CD4-positive, alpha-beta T cell treated with Interleukin-6 at 100 ng/mL for 8 hours (primary cell): ENCODE measurements at places on chromosomes 3 and 15.
A peak's percentile ranks its signal among the peaks of the same experiment; 100 is the strongest.

- DNase-seq: no peak
Measured at GRCh38 chr15:48965972-48966371, 2.3 kb upstream of the SHC4 start.

GRCh38 chr15:64144192-64144564 is 7.4 kb upstream of the SNX22 start:
- no peak for DNase-seq

- DNase-seq: no peak
Measured at GRCh38 chr15:81751816-81752545, 293.8 kb downstream of the MEX3B start.

DNA sequence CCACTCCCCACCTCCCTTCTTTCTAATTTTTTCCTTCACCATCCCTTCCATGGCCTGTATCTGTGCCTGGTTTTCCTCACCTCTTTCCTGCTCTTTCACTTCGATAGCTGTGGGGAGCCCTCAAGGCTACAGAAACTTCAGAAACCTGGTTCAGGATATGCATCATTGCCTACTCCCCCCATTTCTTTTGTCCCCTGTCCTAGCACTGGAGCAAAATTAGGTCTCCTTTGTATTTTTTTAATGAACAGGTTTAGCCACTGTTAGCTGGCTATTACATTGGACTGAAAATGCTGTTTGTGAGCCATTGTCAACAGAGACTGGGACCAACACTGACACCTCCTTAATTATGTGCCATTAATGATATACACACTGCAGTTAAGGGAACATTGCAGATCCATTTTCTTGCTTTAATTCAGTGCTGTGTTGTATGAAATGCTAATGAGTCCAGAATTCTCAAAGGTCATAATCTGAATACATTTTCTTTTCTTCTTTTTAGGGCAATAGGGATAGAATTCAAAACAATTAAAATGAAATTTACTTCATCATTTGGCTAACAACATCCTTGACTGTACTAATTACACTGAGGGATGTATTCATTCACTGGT is 138.6 kb downstream of the PDCD6IP start:
- DNase-seq: no peak

DNA sequence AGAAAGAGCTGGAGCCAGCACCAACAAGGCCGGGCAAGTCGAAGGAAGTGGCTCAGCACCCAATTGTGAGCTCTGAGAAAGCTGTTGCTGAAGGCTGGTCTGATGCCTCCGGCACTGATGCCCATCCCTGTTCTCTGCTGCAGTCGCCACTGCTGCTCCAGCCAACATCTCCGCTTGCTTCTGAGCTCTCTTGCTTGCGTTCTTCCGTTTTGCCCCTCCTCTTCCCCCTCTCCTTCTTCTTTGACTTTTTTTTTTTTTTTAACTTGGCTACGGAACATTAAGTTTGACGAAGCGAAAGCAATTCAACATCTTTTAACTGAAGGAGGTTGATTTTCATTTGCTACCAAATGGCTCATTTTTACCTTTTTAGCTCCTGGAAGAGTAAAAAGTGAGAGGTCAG is 442.9 kb downstream of the MCTP2 start:
- no peak for DNase-seq

- no peak for DNase-seq
Measured at GRCh38 chr15:82554351-82554750, 14.1 kb upstream of the RPS17 start.

- DNase-seq: no peak
Measured at GRCh38 chr3:5756443-5756842, 568.9 kb downstream of the EDEM1 start.

DNA sequence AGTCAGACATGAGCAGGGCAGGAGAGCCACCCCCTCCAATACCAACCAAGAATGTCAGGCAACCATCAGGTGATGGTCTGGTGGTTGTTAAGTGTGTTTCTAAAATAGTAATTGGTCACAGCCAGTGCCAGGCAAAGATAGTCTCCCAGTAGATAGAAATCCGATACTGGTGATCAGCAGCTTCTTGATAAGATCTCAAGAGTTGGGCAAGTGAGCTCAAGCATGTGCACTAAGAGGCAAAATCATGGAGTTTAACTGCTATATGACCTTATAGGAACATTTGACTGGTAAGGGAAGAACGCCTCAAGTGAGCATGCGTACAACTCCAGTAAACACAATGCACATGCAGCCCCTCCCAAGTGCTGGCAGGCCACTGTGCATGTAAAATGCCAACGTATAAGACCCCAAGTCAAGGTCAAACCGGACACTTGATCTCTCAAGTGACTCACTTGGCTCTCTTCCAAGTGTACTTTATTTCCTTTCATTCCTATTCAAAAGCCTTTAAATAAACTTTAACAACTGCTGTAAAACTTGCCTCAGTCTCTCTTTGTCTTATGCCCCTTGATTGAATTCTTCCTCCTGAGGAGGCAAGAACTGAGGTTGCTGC is 36.0 kb upstream of the CBLB start:
- no peak for DNase-seq

DNA sequence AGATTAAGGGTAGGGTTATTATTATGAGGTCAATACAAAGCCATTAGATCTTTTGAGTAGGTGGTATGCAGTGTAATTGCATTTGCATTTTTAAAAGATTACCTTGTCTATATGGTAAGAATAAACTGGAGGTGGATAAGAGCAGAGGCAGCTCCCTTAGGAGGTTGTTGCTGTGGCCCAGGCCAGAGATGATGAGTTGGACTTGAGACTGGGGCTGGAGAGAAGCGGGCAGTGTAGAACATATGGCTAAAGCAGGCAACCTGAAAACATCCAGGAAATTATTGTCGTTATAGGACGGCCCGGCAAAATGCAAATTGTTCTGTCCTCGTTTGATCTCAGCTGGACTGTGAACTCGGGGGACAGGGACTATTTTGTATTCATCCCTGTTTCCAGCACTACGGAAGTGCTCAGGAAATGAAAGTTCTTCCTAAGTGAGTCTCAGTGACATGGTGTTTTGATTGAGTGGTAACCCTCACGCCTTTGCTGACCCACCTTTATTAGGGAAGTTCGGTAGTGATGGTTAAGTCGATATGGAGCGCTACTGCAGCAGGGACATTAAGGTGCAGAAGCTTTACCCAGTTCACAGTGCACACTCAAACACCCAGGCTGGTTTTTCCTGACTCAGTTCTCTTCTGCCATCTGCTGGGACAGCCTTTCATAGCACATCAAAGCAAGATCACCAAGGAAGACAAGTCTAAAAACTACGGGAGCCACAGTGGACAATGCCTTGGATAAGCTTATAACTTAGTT is 27.2 kb upstream of the VPS33B start:
- DNase-seq: peak; percentile 57

DNA sequence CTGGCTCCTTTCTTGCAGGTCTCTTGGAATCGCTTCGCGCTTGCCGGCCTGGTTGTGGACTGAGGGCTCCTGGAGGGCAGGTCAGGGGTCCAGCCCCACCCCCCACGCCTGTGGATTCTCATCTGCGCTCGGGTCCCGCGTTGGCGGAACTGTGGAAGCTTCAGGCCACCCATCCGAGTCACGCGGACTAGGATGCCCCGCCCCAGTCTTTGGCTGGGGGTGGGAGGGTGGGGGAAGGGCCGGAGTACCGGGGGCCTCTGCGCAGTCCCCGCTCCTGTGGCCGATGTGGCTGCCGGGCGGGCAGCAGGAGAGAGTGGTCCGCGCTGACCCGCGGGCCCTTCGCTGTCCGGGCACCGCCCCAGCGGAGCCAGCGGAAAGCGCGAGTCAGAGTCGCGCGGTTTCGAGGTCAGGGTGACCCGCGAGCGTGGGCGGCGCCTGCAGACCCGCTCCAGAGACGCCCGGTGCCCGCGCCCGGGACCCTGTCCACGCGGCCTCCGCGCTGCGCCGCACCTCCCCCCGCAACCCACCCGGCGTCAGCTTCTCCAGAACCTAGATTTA is 114.2 kb downstream of the KLF13 start:
- peak; percentile 39 for DNase-seq

DNA sequence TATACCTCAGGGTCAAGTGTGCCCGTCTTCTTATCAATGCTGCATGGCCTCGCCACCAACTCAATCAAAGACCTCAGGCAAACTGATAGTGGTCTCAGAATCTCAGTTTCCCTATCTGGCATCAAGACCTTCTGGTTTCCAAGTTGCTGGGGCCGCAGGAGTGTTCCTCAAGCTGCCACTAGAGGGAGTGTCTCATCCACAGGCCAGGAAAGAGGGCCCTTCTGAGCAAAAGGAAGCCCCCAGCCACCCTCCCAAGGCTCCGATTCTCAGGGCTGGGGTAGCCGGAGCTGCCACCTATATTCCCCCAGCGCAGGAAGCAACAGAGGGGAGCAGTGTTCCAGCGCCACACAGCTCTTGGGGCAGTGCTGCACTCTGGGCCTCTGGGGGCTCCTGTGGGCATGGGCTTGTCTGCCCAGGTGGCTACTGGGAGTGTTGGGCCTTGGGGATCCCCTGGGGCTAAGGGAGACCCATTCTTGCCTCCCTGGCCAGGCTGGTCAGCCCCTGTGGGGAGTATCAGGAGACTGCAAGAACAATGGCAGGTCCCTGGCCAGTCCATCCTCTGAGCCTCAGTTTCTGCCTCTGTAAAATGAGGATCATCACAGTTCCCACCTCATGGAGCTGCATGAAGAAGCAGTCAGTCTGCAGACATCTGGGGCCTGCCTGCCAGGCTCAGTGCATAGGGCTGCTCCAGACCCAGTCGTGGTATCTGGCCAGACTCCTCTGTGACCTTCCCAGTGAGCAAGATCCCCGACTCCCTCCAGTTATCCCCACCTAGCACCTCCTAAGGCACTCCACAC is 23.4 kb upstream of the SEC13 start:
- peak; percentile 57 for DNase-seq

DNA sequence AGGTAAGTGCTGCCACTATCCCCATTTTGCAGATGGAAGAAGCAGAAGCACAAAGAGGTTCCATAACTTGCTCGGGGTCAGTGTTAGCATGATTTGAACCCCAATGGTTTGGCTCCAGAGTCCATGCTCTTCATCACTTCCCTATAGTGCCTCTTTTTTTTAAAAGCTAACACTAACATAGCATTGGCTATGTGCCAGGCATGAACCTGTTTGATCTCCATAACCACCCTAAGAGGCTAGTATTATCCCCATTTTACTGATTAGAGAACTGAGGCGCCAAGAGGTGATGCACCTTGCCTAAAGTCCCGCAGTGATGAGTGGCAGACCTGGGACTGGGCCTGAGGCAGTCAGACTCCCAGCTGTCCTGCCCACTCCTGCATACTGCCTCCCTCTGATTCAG is 7.3 kb downstream of the LINGO1 start:
- DNase-seq: no peak

GRCh38 chr3:149481056-149481455 is 6.6 kb downstream of the TM4SF4 start:
- DNase-seq: no peak

DNA sequence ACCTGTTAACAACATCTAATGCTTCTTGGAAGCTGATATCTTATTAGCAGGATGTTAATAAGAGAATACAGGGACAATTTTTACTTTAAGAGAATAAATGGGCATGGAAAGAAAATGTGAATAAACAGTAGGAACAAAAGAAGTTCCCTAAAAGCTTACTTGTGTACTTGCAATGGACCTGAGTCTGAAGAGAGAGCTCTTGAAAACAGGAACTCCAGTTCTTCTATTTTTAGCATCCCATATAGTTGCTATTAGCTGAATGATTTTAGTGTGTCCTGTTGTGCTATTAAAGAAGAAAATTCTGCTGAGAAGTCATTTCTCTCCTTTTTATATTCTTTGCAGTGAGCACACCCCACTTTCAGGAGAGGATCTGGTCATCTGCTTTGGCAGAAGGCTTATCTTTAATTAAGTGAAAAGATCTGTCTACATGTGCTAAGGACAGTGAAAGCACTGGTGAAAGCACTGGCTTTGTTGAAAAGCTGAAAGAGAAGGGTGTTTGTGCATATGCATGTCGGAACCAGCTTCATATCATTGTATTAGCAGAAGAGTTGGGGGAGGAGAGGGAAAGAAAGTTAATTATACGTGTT is 1.4 kb upstream of the ST3GAL6 start:
- no peak for DNase-seq

DNA sequence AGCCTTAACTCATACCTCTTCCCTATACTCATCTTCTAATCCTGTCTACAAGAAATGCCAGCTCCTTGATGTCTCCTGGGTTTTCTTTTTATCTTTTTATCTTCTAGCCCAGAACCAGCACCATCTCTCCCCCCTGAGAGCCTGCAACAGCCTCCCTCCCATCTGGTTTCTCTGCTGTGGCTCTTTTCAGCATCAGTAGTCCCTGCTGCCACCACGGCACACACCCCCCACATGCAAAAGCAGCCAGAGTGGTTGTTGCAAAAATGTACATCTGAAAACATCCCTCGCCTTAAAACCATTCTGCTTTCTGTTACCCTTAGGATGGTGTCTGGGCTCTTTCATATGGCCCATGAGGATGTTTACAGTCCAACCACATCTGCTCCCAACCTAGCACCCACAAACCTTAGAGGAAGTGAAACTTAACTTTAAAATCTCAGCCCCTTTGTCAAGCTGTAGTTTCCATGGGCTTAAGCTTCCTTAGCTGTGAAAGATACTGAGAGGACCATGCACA is 775 bp downstream of the TTC21A start:
- DNase-seq: peak; percentile 27

GRCh38 chr15:43211224-43211735 is 9.5 kb downstream of the EPB42 start:
- no peak for DNase-seq

DNA sequence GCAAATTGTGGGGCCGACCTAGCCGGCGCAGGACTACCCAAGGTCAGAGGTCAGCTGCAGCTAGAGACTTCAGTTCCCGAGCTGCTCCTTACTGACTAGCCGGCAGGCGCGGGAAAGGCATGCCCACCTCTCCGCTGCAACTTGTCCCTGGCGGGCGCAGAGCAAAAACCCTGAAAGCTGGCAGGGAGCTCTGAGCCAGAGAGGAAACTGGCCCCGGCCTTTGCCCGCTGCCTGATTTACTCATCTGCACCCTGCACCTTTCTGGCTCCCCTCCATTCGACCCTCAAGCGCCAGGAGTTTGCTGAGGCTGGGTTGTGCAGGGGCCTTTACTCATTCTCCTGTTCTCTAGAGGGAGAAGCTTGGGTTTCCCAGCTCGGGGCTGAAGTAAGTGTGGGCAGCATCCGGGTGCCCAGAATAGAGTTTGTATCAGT is 1.5 kb downstream of the ZIC4 start:
- no peak for DNase-seq

- DNase-seq: no peak
Measured at GRCh38 chr3:140950863-140951262, 9.2 kb downstream of the SLC25A36 start.

GRCh38 chr3:65884071-65884470 is 154.6 kb downstream of the MAGI1 start:
- no peak for DNase-seq

- no peak for DNase-seq
Measured at GRCh38 chr3:99884484-99884883, 66.8 kb downstream of the CMSS1 start.

DNA sequence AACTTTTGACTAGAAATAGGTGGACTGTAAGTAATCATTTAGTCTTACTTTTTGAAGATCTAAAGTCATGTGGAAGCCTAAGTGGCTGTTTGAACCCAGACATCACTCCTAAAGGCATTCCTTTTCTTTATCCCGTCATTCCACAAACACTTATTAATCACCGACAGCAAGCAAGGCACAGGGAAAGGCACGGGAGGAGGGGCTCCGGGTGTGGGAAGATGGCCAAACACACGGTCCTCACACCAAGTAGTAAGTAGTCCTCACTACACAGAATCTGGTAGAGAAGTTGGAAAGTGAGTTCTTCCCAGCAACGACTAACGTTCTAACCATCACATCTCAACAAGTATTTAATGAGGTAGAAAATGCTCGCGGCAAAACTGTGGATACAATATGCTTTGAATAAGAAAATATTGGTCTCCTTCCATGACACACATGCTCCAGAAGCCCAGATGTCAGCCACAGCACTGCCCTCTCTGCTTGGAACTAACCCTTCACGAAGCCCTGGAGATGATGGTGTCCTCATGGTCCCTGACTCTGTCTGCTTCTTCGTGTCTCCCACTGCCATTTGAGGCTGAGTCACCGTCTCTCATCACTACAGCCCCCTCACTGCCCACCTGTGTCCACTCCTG is 202.2 kb downstream of the OPA1 start:
- DNase-seq: no peak
